ENCODE measurements at places on chromosomes 5 and 9. TPM values are rescaled to one million over a fixed set of nuclear protein-coding genes. Genes with fewer than 3 reads are reported as not detected.

DNA sequence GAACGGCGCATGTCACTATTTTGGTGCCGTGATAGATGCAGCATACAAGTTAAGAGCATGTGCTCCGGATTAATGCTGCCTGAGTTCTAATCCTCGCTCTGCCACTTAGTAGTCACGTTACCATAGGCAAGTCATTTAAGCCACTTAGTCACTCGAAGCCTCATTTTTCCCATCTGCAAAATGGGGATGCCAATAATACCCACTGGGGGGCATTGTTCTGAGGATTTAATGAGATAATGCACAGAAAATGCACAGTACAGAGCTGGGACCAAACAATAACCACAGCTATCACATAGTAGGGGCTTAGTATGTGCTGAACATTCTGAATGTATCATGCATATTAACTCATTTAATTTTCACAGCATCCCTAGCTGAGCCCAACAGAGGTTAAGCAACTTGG is 9.1 kb downstream of the NIPAL4 start:
- DNase-seq, result no peak

DNA sequence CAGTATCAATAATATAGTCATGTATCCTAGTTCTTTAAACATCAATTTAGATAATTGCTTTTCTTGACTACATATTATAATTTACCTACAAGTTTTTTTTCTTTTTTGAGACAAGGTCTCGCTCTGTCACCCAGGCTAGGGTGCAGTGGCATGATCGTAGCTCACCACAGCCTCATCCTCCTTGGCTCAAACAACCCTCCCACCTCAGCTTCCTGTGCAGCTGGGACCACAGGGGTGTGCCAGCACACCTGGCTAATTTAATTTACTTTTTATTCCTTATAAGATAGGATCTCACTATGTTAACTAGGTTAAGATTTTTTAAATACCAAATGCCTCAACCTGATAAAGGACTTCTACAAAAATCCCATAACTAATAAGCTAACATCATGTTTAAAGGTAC is 21.1 kb downstream of the UIMC1 start:
- no peak for DNase-seq

DNA sequence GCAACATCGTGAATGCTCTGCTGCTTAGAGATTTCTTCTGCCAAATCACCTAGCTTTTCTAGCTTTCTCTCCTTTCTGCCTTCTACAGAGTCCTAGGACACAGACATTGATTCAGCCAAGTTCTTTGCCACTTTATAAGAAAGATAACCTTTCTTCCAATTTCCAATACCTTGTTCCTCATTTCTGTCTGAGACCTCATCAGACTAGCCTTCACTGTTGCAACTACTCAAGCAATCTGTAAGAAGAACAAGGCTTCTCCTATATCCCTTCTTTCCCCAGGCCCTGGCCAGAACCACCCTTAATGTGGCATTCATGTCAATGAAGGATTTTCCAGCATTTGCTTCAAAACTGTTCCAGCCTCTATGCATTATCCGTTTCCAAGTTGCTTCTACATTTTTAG is 24.3 kb downstream of the FBXO10 start:
- no peak for DNase-seq

- DNase-seq, result peak; percentile 30
Observed at GRCh38 chr5:123964884-123965283, 452.9 kb downstream of the CSNK1G3 start.

GRCh38 chr5:83567741-83568140 is 96.2 kb downstream of the VCAN start:
- DNase-seq, result peak; percentile 64

DNA sequence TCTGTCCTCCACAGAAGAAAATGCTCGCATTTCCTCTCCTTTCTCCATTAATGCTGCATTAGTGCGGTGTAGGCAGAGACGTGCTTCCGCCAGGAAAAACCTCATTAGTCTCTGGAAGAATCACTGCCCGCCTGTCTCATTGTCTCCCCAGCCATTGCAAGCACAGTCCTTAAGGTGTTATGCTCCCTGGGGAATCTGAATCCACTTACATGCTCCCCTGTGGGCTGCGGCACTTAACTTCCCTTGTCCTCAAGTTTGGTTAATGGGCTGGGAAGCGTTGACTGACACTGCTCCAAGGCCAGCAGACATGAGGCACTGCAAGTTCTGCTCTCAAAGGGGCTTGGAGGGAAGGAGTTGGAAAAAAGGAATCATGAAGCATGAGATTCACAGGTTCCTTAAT is 41.6 kb downstream of the TARS1 start:
- DNase-seq, result no peak

Gene ECSCR
- 1.00 TPM for total RNA-seq

Gene PHYHD1
- 4.6 TPM for total RNA-seq

Gene DMRTA1
- total RNA-seq, result 6.1 TPM

- DNase-seq, result no peak
Observed at GRCh38 chr5:33901156-33901555, 9.4 kb upstream of the ADAMTS12 start.

GRCh38 chr9:115057559-115057958 is 60.4 kb downstream of the TNC start:
- peak; percentile 90 for DNase-seq

GRCh38 chr9:123861086-123861755 is 68.7 kb downstream of the DENND1A start:
- no peak for DNase-seq

Gene DPH7
- 34.4 TPM for total RNA-seq

GRCh38 chr5:144230806-144231205 is 60.1 kb downstream of the KCTD16 start:
- no peak for DNase-seq

GRCh38 chr5:126377424-126377823 is 45.8 kb upstream of the GRAMD2B start:
- peak; percentile 40 for DNase-seq

Gene DAB2
- 84.5 TPM for total RNA-seq

DNA sequence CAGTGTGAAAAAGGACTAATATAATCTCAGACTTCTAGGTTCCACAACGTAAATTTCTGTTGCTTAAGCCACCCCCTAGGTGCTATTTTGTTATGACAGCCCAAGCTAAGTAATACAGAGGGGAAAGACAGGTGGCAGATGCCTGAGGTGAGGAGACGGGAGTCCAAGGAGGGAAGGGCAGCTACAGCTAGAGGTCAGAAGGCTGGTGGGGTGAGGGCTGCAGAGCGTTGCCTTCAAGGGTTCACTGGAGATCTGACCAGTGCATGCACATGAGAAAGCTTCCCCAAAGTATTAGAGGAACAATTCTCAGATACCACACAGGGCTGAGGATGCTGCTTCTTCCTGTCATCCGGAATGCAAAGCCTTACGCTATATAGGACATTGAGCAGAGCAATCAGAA is 104.7 kb upstream of the IRX4 start:
- DNase-seq, result no peak

DNA sequence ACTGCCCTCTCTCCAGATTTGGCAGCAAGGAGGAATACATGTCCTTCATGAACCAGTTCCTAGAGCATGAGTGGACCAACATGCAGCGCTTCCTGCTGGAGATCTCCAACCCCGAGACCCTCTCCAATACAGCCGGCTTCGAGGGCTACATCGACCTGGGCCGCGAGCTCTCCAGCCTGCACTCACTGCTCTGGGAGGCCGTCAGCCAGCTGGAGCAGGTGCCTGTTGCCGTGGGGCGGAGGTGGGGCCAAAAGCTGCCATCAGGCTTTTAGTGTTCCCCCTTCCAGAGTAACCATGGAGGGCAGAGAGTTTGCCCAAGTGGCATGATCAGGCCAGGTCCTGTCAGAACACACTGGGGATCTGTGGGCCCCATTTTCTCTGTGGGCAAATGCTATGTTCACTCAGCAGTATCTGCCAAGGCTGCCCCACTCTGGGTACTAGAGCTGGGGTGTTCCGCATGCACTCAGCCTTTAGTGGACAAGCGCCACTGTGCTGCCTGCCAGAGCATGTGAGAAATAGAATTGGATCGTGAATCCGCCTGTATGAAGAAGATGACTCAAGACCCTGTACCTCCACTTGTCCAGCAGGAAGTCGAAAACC is 117.1 kb downstream of the DAB2IP start:
- DNase-seq, result no peak

DNA sequence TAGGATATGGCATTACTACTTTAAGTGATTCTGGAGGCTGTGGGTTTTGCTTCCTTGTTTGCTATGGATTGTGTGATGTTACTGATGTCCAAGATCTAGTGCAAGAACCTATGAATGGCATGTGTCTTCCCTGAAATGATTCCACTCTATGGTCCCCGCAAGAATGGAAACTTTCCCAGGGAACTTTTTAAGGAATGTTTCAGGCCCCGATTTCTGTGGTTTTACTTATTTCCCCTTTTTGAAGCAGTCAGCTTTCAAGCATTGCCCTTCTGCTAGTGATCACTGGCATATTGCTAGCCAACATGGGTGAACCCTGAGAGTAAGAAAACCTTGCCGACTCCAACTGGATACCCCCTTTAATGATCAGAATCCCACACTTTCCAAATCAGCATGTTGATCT is 26.6 kb upstream of the CD180 start:
- no peak for DNase-seq

DNA sequence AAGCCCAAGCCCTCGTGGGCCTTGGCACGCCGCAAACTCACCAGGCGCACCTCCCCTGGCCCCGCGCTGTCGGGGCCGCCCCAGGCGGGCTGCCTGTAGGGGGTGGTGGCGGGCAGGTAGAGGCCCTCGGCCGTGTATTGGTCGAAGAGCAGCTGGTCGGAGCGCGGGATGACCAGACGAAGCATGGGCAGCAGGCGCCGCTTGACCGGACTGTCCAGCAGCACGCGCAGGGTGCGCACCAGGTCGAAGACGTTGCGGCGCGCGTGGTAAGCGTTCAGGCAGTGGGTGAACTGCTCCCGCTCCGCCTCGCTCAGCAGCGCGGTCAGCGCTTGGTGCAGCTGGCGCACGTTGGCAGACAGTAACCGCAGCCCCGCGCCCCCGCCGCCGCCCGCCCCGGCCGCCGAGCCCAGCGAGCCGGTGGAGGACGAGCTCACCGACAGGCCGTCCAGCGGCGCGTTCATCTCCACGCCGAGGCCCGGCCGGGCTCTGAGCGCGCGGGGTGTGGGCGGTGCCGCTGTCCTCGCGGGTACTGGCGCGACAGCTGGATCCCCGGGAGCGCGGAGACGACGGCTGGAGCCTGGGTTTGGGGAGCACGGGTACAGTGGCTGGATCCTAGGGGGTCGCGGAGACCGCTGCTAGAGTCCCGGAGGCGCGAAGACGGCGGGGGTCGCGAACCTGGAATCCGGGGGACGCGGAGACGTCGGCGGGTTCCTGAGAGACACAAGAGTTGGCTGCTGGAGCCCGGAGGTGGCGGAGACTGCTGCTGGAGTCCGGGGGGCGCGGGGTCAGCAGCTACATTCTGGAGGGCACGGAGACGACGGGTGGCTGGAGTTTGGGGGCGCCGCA is 709 bp downstream of the WHRN start:
- peak; percentile 49 for DNase-seq

Gene ROPN1L
- 0.77 TPM for total RNA-seq

- DNase-seq, result no peak
Observed at GRCh38 chr5:156240414-156240813, 86.5 kb upstream of the SGCD start.

DNA sequence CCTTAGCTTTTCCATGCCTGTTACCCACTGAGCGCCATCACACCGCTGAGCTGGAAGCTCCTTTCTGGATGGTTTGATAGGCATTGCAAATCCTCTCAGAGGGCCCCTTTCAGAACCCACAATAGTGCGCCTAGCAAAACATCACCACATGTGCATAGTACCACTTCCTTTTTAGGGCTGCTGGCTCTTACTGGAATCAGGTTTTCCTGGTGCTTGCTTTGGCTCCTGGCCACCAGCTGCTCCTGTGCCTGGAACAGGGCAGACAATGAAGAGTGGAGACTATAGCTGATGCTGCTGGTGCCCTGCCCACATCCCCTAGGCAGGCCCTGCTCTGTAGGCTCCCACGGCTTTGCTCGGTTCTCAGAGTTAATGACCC is 163.6 kb upstream of the SEMA6A start:
- no peak for DNase-seq

- peak; percentile 68 for DNase-seq
Observed at GRCh38 chr5:112878760-112879159, 17.7 kb downstream of the SRP19 start.

DNA sequence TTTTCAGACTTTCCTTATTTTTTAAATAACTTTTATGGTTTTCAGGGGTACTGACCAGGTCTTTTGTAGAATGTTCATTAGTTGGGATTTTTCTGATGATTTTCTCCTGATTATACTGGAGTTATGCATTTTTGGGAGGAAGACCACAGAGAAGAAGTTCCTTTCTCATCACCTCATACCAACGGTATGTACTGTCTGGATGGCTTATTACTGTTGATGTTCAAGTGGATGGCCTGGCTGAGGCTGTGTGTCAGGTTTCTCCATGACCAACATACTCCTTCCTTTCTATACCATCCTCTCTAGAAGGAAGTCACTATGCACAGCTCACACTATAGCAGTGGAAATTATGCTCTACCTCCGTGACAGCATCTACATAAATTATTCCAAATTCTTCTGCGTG is 71.1 kb upstream of the NR3C1 start:
- no peak for DNase-seq

DNA sequence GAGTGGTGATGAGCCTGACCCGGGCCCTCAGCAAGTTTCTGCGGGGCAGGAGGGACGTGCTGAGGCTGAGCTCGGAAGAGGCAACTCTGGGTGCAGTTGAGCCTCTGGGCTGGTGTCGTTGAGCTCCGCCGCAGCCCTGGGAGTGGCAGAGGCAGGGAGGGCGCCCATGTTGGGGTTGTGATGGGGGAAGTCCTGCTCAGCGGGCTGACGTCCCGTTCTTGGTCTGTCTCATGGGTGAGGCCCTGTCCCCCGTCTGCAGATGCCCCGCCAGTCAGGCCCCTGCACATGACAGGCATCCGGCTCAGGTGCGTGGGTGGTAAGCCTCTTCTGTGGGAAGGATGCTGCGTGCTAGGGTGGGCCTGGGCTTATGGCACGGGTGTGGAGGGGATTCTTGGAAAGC is 64.3 kb downstream of the RXRA start:
- no peak for DNase-seq

Gene PCSK5
- total RNA-seq, result 11.5 TPM

Gene GPX8
- total RNA-seq, result 144 TPM

GRCh38 chr9:96487949-96488348 is 38.0 kb downstream of the HABP4 start:
- DNase-seq, result no peak

- DNase-seq, result no peak
Observed at GRCh38 chr5:132371603-132371994, 2.1 kb downstream of the SLC22A5 start.

GRCh38 chr5:90940227-90940995 is 381.8 kb downstream of the ADGRV1 start:
- DNase-seq, result peak; percentile 18

DNA sequence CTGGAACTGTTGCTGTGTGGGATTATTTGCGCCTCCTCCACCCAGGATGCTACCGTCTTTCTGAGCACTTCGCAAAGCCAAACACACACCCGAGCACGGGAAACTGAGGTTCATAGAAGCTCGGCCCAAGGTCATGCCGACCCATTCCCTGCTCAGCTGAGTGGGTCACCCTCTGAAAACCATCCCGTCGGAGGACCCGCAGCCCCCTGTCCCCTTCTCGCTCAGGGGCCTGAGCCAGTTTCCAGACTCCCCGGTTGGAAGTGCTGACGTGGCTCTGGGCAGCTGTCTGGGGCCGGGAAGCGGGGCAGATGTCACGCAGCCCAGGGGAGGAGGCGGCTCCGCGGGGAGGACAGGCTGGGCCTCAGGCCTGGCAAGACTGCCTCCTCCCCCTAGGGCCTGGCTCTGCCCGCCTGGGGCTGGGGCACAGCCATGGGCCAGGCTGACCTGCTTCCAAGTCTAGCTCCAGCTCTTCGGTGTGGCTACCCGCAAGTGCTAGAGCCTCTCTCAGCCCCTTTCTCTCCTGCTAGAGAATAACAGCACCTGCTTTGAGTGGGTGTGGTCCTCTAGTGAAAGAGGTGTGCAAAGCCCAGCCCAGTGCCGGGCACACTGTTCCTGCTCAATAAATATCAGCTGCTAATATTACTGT is 9.9 kb upstream of the CXXC5 start:
- peak; percentile 65 for DNase-seq

Gene GARIN3
- not detected for total RNA-seq
